ENCODE measurements at places on chromosomes 7 and 10.
A peak's percentile ranks its signal among the peaks of the same experiment; 100 is the strongest.

DNA sequence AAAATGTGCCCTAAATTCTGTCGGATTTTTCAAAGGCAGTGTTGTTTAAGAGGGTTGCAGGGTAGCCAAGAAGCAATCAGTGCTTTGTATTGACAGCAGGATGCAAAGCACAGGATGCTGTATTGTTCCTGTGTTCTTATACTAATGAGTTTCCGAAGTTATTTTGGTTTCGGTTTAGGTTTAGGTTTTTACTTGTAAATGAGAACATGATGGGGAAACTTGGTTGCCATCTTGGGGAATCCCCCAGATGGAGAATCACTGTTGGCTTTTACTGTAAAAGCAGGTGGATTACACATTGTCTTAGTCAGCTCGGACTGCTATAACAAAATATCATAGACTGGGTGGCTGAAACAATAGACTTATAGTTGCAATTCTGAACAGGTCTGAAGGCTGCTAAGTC is 72.1 kb downstream of the INHBA start:
- no peak for DNase-seq

DNA sequence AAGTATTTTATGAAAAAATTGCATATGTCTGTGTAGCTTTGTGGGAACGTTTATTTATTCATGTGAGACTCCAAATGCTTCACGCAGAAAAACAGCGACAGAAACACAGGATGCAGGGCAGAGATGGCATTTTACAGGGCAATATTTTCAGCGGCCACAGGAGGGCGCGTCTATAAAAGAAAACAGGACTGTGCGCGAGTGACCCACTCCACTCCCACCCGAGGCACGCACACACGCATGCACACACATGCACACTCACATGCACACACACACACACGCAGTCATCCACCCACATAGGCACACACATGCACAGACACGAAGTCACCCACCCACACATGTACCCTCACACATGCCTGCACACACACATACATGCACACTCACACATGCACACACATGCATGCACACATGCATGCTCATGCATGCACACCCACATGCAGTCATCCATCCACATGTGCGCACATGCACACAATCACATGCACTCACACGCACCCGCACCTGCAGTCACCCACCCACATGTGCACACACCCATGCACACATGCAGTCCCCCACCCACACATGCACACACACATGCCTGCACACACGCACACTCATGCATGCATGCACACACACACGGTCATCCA is 96.3 kb downstream of the DNAJB6 start:
- DNase-seq: peak; percentile 91

GRCh38 chr10:110389255-110389654 is 84.5 kb upstream of the SMNDC1 start:
- DNase-seq: no peak

DNA sequence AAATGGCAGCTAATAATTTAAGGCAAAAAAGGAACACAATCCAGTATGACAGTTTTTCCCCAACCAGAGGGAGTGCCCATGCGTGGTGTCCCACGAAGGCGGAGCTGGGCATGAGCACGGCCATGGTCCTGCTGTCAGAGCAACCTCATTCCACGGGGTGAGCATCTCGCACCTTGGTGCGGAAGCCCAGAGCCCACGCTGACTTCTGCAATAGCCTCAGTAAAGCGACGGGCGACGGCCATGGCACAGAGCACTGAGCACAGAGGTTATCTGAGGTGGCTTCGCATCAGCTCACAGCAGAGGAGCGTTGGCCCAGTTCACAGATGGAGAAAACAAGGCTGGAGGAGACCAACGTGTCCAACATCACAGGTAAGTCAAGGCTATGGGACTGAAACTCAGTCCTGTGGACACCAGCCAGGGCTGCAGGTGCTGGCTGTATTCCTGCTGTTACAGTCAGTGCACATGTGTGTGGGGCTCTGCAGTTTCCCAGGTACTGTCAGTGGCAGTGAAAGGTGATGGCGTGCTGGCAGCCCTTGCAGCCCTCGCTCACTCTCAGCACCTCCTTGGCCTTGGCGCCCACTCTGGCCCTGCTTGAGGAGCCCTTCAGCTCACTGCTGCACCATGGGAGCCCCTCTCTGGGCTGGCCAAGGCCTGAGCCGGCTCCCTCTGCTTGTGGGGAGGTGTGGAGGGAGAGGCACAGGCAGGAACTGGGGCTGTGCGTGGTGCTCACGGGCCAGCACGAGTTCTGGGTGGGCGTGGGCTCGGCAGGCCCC is 525.6 kb downstream of the PTPRN2 start:
- no peak for DNase-seq

DNA sequence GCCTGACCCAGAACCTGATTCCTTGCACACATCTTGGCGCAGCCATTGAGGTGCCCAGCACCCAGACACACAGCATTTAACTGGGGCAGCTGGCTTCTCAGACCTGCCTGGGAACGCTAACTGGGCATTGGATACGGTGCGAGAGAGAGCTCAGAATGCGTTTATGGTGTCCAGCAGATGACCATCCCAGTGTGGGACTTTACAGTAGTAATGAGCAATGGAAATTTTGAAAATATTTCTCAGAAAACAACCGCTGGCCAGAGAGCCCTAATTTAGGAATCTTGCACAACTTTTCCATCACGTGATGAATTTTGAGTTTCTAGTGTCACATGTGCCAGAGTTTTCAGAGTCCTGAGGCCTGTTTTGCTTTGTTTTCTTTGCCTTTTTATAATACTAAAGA is 78.2 kb upstream of the SEC61G start:
- no peak for DNase-seq

GRCh38 chr7:44587843-44588711 is 6.0 kb upstream of the TMED4 start:
- DNase-seq: peak; percentile 52

DNA sequence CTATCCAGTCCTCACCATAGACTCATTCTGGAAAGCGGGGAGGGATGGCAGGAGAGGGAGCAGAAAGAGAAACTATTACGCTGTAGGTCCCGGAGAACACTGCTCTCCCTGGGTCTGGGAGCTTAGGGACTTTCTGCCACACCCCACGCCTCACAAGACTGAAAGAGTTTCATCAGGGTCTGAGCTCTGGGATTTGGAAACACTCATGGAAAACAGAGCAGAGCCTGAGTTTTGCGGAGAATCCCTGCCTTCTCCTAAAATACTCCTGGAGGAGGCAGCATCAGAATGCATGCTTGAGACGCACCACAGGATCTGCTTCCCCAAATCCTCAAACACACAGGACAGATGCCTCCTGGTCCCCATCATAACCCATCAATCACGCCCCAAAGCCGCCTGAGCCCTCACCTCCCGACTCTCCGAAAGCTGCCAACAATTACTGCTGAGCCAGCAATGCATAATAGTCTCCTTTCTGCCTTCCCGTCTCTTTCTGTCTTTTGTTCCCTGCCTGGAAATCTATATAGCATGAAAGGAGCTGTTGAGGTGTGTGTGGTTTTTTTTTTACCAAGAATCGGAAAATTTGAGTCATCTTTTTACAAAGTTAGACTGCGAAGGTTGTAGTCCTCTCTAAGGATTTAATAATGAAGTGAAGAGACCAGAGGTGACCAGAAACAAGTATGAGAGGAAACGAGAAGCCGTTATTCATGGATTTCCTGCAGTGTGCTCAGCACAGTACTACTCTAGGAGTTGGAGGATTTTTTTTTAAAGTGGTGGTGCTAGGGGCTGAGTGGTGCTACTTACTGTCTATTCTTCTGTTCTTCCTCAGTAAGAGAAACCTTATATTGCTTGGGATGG is 37.7 kb downstream of the ASB13 start:
- no peak for DNase-seq

DNA sequence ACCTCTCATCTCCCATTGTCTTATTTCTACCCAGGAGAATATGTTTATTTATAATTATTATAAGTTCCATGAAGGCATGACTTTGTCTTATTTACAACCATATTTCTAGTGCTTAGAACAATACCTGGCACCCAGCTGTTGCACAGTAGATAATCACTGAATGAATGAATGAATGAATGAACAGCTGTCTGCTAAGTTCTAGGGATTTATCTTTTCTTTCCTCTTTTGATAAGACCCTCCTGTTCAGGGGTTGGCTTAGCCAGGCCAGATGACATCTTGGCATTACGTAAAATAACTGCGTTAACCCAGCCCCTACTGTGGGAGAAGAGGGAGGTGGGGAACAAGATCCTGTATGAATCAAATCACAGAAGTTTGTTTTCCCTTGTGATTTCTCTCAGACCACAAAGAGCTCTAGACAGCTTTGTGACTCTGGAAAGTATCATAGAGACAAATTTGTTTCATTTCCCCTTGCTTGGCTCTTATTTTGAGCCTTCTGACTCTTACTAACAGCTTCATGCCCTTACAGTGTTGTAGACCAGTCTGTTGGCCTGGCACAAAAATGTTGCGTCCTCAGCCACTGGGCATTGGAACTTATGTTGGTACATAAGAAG is 8.4 kb downstream of the ZNF862 start:
- no peak for DNase-seq

DNA sequence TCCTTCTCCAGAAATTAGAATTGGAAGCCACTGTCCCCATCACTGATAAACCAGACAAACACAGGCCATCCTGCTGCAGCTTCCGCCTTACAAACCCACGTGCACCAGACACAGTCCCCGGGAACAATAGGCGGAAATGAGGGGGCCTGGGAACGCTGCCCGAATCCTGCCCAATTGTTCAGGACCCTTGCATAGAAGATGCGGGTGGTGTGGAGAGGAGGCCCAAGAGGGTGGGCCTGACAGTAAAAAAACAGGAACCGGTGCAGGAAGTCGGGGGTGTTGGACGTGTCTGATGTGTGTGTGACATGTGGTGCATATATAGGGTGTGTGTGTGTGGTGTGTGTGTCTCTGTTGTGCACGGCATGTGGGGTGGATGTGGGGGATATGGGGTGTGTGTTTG is 26.5 kb upstream of the CHST15 start:
- DNase-seq: no peak

- no peak for DNase-seq
Observed at GRCh38 chr7:81925530-81925929, 155.7 kb upstream of the HGF start.

- no peak for DNase-seq
Observed at GRCh38 chr10:78894089-78894840, 174.5 kb upstream of the ZMIZ1 start.

DNA sequence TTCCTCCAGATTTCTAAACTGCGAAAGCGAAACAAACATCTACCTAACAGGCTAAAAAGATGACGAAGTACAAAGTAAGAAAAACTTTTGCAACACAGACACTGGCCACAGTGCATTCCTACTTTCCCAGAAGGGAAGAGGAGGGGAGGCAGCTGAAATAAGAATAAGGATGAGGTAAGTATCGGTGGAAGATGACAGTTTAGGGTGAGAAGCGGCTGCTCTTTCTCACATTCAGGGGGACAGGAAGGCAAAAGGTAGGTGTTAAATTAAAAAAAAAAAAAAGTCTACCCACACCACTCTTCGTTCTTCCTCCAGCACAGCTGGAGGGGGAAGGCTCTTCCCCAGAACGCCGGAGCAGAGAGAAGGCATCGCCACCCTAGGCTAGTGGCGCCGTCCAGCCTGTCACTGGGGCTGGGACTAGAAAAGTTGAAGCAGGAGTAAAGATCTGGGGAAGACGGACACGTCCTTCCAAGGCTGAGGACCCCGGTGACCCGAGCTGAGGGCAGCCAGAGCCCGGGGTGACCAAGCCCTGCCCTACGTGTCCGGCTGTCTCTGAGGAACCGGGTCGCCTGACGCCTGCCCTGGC is 846 bp downstream of the DNAJC1 start:
- no peak for DNase-seq
